ENCODE measurements at places on chromosomes 12 and 14. TPM values are rescaled to one million over a fixed set of nuclear protein-coding genes. Genes with fewer than 3 reads are reported as not detected.

Gene KRT6C
- not detected for polyA plus RNA-seq

DNA sequence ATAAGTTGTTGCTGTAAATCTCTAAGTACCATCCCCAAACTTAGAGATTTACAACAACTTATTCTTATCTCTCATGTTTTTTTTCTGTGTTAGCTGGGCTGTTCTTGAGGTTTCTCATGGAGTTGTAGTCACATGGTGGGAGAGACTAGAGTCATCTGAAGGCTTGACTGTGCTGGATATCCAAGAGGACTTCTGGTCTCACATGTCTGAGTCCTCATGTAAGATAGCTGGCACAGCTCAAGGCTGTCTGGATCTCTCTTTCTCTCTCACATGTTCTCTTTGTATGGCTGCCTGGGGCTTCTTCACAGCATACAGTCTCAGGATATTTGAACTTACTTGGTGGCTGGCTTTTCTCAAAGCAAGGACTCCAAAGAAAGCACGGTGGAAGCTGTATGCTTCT is 63.8 kb downstream of the DACT1 start:
- no peak for DNase-seq
- H3K27me3 ChIP-seq: no peaks in the 10 kb centered on the region
- H3K4me3 ChIP-seq: no peak overlapping the region
- H3K4me1 ChIP-seq: no peaks in the 10 kb centered on the region
- no peak overlapping the region for H3K27ac ChIP-seq

Gene CNTN1
- 21.7 TPM for polyA plus RNA-seq

DNA sequence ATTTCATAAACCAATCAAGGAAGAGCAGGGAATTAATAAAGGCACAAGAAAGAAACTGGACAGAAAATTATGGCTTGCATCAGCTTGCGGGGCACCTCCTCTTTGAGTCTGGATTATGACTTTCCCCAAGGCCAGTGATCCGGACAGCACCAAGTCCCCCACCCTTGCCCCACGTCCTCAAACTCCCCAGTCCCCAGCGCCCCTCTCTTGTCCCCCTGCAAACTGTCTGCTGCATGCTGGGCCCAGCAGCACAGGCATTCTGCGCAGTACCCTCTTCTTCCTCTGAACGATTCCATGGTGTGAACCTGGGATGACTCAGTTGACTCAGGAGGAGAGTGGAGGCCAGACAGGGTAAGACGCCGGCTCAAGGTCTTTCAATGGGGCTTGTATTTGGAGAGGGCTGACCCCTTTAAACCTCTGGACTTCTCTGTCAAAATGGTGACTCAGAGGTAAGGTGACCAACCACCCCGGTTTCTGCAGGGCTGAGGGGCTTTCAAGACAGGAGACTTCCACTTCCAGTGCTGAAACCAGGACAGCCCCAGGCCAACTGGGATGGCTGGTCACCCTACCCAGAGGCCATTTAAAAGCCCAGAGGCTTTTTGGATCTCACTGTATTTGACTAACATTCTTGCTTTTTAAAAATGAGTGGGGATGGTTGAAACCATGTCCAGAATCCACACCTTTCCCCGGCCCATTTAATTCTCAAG is 13.5 kb downstream of the C14orf132 start:
- H3K4me1 ChIP-seq: no peaks in the 10 kb centered on the region
- H3K27ac ChIP-seq: no peak overlapping the region
- H3K36me3 ChIP-seq: no peaks in the 10 kb centered on the region
- no peaks in the 10 kb centered on the region for H3K27me3 ChIP-seq
- DNase-seq: no peak

- no peak for DNase-seq
- H3K4me3 ChIP-seq: no peak overlapping the region
- H3K27ac ChIP-seq: no peak overlapping the region
- H3K4me1 ChIP-seq: no peaks in the 10 kb centered on the region
These were observed 1500.7 kb upstream of the FLRT2 start for GRCh38 chr14:84029246-84029645.

Data from testis (tissue), 5 donors.